ENCODE measurements at places on chromosomes 16 and 17.

- DNase-seq = no peak
Measured at GRCh38 chr16:4795181-4795827, at the start of gene SMIM22. Gene SMIM22 (plus strand): TSS chr16:4795369. CDS start chr16:4795735, 366 bp downstream.

DNA sequence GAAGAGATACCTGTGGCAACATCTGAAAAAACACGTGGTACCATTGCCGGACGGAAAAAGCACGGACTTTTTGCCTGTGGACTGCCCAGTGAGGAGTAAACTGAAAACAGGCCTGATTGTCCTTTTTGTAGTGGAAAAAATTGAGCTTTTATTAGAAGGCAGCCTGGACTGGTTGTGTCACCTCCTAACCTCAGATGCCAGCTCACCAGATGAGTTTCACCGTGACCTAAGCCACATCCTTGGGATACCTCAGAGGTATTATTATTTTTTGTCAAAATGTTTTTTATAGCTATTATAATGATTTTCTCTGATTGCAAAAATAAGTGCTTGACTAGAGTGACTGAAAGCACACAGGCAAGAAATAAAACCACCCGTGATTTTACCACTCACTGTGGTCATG, 34.9 kb downstream of the RNF213 start:
- DNase-seq = no peak

DNA sequence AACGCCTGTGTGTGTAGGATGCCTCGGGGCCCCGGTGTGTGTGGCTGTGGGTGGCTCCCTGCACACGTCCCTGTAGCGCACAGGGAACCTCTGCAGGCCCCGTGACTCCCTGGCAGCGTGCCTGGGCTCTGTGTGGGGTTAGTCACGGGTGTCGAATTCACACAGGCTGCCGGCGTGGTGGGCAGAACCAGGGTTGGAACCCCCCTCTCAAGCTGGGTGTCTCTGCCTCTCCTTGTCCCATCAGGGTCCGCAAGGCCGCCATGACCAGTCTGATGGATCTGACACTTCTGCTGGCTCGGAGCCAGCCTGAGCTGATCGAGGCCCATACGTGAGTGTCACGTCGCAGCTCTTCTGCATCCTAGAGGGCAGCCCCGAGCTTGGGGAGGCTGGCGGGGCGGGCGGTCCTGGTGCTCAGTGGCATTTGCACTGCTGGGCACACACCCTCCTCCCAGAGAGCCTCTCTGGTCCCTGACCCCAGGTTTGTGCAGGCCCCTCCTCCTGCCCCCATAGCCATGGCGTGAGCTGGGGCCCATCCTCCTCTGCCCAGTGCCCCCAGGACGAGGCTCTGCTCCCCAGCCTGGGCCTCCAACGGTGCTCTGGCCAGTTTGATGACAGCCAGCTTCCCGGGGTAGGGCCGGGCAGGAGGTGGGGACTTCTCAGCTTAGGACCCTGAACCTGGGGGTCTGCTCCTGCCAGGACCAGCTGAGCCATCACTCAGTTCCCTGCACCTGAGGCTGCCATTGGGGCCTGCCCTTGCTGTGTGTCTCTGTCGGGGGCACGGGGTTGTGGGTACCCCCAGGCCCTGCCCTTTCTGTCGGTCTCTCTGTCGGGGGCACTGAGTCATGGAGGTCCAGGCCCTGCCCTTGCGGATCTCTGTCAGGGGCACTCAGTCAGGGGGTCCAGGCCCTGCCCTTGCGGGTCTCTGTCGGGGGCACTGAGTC, 88.1 kb upstream of the ZNF750 start:
- DNase-seq = no peak

DNA sequence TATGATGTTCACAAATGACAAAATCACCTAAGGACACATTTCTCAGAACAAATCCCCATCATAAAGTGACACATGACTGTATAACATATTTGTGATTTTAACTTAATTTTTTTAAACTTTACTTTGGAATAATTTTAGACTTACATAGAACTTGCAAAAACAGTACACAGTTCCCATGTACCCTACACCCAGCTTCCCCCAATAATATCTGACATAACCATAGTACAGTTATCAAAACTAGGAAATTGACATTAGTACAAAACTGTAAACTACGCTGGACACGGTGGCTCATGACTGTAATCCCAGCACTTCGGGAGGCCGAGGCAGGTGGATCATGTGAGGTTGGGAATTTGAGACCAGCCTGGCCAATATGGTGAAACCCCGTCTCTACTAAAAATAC, 24.8 kb downstream of the CDC27 start:
- DNase-seq = no peak

- no peak for DNase-seq
Measured at GRCh38 chr16:1193825-1194581, 31.1 kb downstream of the TPSG1 start.

- no peak for DNase-seq
Measured at GRCh38 chr17:37168731-37169353, 206.9 kb upstream of the C17orf78 start.

DNA sequence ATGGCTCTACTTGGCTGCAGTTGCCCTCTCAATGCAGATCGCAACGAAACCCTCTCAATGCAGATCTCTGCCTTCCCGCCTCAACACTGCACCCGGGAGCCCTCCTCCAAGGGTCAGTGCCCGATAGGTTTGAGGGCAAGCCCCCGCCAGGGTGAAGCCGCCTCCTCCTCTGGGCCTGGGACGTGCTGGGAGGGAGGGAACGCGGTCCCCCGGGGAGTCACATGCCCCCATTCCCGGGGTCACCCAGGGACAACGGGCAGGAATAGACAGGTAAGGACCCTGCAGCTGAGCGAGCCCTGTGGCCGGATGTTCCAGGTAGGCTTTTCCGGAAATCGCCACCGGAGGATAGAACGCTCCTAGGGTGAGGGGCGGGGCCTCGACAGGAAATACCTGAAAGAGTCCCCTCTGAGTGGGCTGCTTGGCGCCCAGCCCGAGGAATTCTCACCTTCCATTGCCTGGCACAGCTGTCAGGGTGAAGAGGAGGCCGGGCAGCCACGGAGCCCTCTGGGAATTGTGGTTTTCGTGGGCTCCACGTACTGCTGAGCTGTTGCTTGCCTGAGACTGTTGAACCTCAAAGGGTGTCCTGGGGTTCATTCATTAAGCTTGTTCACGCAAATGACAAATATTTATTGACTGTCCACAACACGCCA, 12.8 kb downstream of the ZNF174 start:
- DNase-seq = no peak

GRCh38 chr17:77734371-77735080, 224.0 kb upstream of the TNRC6C start:
- DNase-seq = no peak

DNA sequence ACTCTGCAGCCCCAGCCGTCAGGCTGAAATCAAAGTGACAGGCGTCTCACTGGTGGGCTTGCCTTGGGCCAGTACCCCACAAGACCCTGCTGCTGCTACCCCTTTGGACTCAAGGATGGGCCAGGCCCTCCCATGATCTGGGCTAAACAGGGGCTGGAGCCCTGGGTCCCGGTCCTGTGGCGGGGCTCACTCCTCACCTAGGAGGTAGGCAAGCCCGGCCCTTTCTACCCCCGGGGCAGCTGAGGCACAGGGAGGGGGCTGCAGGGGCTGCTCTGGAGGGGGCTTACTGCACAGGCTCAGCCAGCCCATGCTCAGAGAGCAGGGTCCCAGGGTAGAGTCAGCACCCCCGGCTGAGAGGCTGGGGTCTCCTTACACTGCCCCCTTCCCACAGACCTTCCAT, 23.6 kb downstream of the KATNB1 start:
- DNase-seq = no peak

DNA sequence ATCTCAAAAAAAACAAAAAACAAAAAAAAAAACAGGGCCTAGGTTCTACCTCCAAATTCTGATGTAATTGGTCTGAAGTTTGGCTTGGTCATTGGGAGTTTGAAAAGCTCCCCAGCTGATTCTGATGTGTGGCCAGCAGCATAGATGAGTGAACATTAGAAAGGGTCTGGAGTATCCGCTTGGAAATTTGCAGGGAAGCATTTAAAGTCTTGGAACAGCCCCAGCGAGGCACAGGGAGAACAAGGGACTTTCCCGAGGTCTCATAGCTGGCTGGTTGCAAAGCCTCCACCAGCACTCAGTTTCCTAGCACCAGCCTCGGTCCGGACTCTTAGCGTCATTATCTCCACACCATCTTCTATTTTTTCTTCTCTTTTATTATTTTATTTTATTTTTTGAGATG, 70.8 kb downstream of the RAB11FIP4 start:
- DNase-seq = no peak

- no peak for DNase-seq
Measured at GRCh38 chr16:78277321-78278055, 178.0 kb downstream of the WWOX start.

DNA sequence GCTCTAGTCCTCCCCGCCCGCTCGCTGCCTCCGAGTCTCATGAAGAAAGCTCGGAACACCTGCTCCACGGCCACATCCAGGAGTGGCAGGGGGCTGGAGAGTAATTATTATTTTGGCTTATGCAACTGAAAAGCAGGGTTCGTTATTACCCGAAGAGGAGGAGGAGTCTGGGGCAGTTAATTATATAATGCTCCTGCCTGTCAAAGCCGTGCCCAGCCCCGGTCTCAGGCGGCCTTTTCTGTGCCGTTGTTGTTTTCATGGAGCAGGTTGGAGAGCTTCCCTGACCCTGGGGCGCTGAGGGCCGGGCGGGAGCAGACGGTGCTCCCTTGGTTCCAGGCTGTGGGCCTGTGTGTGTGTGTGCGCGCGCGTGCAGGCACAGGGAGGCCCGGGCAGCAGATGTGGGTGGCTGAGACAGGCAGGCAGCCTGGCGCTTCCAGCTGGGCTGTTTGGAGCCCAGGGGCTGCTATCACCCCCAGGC, 2.4 kb downstream of the JPH3 start:
- no peak for DNase-seq

GRCh38 chr16:1458977-1459341, 14.6 kb upstream of the CCDC154 start:
- DNase-seq = peak; percentile 27

DNA sequence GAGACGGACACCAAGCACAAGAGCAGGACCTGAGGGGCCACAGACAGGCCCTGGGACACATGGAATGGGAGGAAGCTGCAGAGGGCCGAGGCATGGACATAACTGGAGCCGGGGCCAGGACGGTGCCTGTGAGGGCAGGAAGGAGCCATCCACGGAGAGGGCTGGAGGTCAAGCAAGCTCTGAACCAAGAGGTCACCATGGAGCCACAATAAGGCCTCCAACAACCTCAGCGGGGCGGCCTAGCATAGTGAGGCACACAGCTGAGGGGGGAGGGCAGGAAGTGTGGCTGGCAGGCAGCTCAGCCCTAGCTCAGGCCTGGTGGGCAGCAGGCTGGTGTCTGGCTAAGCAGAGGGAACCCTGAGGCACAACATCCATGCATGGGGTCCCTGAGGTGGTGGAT, 4.4 kb downstream of the MCRIP1 start:
- DNase-seq = no peak

- no peak for DNase-seq
Measured at GRCh38 chr17:31114956-31115555, 20.3 kb downstream of the NF1 start.

DNA sequence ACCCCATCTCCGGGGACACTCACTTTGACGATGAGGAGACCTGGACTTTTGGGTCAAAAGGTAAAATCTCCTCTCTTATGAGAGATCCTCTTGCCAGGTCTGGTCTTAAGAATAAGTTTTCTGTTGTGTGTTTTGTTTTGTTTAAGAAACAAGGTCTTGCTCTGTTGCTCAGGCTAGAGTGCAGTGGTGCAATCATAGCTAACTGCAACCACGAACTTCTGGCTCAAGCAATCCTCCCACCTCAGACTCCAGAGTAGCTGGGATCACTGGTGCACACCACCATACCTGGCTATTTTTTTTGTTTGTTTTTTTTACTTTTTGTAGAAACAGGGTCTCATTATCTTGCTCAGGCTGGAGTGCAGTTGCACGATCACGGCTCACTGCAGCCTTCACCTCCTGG, 4.1 kb downstream of the MMP25 start:
- DNase-seq = no peak

- peak; percentile 44 for DNase-seq
Measured at GRCh38 chr17:7213895-7214299, 5.7 kb downstream of the DLG4 start.

- peak; percentile 45 for DNase-seq
Measured at GRCh38 chr16:16073891-16074881, 124.8 kb downstream of the ABCC1 start.

DNA sequence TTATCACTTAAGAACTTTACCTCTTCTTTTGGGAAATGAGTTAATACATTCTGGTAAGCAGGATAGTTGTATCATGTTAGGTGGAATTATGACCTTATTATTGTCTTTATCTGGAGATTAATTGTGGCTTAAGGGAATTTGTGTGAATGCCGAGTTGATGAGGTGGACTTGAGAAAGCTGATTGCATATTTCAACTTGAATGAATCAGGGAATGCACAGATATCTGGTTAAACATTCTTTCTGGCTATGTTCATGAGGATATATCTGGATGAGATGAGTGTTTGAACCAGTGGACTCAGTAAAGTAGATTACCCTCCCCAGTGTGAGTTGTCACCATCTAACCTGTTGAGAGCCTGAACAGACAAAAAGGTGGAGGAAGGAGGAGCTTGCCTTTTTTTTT, 326.1 kb upstream of the GOT2 start:
- no peak for DNase-seq

- no peak for DNase-seq
Measured at GRCh38 chr17:28524476-28525424, 18.6 kb downstream of the FOXN1 start.

DNA sequence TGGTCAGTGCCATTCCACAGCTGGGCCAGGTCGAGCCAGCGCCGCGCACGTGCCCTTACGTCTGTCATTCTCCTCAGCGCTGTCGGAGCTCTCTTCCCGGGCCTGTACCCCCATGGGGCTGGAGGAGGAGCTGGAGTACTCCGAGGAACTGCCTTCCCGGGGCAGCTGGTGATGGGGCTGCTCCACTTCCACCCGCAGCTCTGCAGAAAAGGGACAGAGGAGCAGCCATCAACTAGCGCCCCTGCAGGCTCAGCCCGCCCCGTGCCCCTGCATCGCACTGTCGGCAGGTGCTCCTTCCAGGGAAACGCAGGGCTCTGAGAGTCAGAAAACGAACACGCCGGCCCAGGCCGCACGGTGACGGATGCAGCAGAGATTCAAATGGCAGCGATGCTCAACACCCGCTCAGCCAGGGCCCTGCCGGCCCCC, 20.9 kb downstream of the MAP1LC3B start:
- no peak for DNase-seq

DNA sequence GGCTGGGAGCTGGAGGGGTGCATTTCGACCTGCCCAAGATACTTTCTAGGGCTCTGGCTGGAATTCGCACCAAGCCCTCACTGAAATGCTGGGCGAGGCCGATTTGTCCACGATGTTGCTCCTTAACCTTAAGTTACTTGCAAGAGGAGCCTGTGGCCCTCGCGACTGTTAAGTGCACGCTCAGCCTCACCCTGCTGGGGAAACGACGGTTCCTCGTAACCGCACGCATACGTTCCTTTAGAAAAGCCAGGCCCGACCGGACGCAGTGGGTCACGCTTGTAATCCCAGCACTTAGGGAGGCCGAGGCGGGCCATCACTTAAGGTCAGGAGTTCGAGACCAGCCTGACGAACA, 607 bp upstream of the NCOR1 start:
- DNase-seq = no peak

Measured in inflammatory macrophage treated with lipopolysaccharide for 1 hour (primary cell).